ENCODE measurements at places on chromosomes 16 and 17.

DNA sequence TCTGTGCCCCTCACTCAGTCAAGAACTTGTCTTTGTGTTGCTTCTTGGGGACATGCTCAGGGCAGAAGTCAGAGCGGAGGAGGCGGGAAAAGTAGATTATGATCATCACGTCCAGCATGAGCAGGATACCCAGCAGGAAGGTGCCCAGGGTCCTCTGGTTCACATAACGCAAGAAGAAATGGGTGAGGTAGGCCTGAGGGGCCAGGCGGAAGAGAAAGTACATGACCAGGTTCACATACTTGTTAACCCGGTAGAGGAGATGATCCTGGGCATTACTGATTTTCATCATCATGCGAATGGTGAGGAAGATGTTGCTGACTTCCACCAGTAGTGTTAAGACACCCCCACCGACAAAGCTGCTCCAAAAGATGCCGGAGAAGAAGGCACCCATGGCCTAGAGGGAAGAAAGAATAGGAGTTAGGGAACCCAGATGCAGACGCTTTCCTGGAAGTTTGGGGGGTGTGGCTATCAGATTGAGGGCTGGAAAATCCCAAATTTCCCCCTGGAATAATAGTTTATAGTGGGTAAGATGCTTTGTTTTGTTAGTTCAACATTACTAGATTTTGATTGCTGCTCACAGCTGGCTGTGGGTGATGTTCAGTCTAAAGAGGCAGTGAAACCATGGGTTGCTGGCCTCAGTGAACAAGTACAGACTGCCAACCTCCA lies 1.4 kb downstream of the TLCD1 start:
- DNase-seq = no peak

- DNase-seq = peak; percentile 35
These were observed 825 bp downstream of the BLMH start for GRCh38 chr17:30290696-30291542.

DNA sequence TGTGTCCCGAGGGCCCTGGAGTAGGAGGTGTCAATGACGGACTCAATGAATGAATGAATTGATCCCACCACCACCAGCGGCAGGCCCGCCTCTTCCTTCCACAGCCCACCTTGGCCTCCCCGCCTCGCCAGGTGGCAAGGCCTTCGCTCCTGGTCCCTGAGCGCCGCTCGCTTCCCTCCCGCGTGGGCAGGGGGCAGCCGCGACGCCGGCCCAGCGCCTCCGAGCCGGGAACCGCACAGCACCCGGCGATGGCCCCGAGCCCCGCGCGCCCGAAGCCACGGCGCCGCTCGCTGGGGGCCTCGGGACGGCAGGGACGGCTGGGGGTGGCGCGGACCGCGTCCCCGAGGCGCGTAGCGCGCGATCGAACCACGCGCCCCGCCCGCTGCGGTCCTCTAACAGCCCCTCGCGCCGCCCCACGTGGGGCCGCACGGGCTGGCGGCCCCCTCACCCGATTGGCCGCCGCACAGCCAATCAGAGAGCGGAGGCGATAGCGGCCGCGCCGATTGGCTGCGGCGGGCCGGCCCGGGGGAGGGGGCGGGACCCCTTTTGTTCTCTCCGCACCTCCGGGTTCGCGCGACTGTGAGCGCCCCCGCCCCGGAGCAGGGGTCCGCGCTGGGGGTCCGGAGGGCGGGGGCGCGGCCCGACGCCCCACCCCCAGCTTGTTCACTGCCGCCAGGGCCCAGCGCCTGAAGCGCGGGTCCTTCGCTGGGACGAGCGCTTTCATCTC lies 31.4 kb downstream of the ACTG1 start:
- no peak for DNase-seq

- DNase-seq = no peak
These were observed 16.1 kb downstream of the ACE start for GRCh38 chr17:63492940-63493339.

GRCh38 chr16:21190013-21190412 lies 21.4 kb downstream of the ZP2 start:
- DNase-seq = no peak

DNA sequence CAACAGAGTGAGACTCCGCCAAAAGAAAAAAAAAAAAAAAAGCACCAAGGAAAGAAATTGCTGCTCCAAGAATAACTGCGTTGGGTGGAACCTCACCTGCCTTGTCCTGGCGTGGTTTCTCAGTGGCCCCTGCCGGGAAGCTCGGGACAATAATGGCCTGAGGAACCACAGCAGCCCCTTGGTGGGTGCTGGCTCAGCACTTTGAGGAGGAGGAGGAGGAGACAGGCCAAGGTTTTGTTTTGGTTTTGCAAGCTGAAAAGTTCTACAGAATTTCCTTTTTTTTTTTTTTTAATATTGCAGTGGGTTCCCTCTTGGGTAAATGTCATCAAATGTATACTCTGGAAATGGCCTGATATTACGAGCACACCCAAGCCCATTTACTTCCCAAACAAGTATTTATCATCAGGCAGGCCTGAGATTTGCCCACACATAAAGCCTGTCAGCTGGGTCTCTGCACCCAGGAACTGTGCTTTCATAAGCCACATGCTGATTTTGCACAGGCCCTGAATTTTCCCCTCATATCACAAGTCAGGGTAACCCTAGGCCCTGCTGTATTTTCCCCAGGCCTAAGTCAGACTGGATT lies 78.3 kb downstream of the SOCS1 start:
- DNase-seq = no peak

DNA sequence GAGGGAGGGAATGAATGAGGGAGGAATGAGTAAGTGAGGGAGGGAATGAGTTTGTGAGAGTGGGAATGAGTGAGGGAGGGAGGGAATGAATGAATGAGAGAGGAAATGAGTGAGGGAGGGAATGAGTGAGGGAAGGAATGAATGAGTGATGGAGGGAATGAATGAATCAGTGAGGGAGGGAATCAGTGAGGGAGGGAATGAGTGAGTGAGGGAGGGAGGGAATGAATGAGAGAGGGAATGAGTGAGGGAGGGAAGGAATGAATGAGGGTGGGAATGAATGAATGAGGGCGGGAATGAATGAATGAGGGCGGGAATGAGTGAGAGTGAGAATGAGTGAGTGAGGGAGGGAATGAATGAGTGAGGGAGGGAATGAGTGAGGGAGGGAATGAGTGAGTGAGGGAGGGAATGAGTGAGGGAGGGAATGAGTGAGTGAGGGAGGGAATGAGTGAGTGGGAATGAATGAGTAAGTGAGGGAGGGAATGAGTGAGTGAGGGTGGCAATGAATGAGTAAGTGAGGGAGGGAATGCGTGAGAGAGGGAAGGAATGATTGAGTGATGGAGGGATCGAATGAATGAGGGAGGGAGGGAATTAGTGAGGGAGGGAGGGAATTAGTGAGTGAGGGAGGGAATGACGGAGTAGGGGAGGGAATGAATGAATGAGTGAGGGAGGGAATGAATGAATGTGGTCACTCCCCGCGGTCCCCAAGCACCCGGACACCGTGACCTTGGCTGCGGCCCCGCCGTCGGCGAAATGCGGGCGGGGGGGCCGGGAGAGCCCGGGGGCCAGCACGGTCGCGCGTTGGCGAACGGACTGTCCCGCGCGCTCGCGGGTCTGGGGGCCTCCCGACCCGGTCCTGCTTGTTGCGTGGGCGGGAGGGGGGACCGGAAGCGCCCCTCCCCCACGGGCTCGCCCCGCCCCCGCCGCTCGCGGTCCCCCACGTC lies 1.1 kb upstream of the UBE2I start:
- DNase-seq = peak; percentile 52

- no peak for DNase-seq
These were observed 21.4 kb downstream of the KIAA0513 start for GRCh38 chr16:85048921-85049562.

- no peak for DNase-seq
These were observed 20.5 kb downstream of the NSMCE1 start for GRCh38 chr16:27248036-27248435.

DNA sequence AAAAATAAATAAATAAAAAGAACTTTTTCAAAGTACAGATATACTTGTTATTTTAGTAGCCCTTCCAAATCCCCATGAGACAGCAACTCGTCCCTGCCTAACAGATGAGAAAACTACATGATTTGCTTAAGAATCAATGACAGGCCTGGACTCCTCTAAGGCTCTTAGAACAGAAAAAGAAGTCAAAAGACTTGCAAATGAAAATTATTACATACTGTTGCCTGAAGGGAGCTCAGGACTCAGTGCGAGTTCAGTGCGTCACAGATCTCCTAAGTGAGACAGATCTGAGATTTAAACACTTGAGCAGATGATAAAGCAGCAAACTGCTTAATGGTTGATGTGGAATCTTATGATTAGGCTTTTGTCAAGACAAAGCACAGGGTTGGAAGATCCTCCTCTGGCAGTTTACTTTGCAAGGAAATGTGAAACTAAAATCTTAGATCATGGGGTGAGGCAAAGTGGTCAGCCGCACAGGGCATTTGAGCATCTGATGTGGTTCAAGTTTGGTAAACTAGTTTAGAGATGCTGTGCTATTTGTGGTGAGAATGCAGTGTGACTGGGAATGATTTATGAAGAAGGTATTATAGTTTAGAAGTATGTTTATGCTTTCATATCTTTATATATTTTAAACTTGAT lies 138.1 kb downstream of the TRIM37 start:
- DNase-seq = no peak

GRCh38 chr17:34706029-34706428 lies 126.6 kb downstream of the TMEM132E start:
- DNase-seq = no peak

DNA sequence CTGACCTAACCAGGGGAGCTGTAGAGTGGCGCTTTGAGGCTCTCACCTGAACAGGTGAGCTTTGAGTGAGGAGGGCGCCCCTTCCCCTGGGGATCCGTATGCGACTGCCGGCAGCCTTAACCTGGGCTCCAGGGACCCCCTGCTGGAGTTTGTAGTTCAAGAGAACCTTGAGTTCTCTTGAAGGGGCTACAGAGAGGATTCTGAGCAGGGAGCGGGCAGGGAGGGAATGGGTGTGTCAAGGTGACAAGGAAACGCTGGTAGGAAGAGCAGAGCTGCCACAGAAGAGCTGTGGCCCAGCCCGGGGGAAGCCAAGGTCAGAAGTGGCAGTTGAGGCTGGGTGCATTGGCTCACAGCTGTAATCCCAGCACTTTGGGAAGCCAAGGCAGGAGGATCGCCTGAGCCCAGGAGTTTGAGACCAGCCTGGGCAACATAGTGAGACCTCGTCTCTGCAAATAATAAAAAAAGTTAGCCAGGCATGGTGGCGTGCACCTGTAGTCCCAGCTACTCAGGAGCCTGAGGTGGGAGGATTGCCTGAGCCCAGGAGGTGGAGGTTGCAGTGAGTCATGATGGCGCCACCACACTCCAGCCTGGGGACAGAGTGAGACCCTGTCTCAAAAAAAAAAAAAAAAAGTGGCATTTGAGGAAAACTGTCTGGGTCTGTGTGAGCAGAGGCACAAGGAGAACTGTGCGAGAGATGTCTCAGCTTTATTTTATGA lies 1.2 kb downstream of the LLGL2 start:
- no peak for DNase-seq

- no peak for DNase-seq
These were observed 8.2 kb downstream of the WDR45B start for GRCh38 chr17:82640036-82640435.
